ENCODE measurements at places on chromosomes 1 and 21.

DNA sequence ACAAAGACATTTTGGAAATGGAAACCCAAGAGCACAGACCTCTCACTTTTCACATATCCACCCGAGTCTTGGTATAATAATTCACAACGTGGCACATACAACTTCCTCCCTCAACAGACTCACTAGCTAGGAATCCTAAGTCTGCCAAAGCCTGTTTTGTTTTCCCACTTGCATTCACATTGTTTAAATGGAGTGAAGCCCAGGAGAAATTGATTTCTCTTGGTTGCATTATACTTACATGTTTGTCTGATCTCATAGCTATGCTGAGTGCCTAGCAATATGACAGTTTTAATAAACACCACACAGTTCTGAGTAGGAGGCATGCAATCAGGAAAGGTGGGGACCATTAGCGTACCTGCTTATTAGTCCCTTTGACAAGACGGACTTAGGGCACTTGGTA, 348.6 kb upstream of the ADGRL4 start:
- no peak for DNase-seq

- no peak for DNase-seq
Observed at GRCh38 chr1:115282807-115283208, 55.2 kb downstream of the NGF start.

- DNase-seq, result no peak
Observed at GRCh38 chr1:47036764-47037163, 13.3 kb downstream of the CYP4X1 start.

DNA sequence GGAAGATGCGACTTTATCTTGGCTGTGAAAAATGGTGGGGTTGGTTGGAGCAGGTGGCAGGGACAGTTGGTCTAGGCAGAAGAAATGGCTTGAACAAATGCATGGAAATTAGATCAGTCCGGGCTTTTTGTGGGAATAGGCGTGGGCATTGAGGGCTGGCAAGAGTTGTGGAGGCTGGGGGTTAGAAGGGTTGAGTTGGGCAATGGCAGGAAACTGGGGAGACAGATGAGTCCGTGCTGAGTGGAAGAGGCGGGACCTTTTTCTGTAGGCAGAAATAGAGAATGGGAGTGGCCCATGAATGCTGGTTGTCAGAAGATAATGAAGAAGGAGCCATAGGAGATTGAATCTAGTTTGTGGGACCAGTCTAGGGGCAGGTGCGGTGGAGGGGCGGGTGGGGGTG, 6.9 kb downstream of the PDPN start:
- DNase-seq, result peak; percentile 30

DNA sequence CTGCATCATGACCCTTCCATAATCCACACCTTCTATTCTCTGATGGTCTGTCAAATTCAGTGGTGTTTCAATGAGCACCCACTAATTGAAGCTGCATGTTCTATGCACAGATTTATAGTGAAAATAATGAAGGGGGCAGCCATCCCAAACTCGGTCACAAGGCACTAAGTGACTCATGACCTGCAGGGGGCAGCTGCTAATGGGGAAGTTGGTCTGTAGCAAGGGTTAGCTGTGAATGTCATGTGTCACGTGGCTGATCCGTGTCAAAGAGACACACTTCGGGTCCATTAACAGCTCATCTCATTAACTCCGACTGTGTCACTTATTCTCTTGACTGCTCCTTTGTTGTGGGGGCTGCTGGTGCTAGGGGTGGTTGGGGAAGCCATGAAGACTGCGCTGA, 306.6 kb downstream of the PCP4 start:
- DNase-seq, result no peak

GRCh38 chr1:49052102-49052501, 275.4 kb upstream of the BEND5 start:
- no peak for DNase-seq

All from RWPE1 (cell line).